ENCODE measurements at places on chromosomes 3 and 15. TPM values are rescaled to one million over a fixed set of nuclear protein-coding genes. Genes with fewer than 3 reads are reported as not detected.

FBXO40 gene
- not detected for polyA plus RNA-seq

RAMAC gene
- polyA plus RNA-seq, result 26.7 TPM

CLSTN2 gene
- 0.56 TPM for polyA plus RNA-seq

GOLGA6D gene
- not detected for polyA plus RNA-seq

NUTM1 gene
- not detected for polyA plus RNA-seq

PCNP gene
- polyA plus RNA-seq, result 41.2 TPM

GAP43 gene
- not detected for polyA plus RNA-seq

LSMEM2 gene
- polyA plus RNA-seq, result 0.05 TPM

SLC22A13 gene
- 0.14 TPM for polyA plus RNA-seq

LRTM1 gene
- polyA plus RNA-seq, result not detected

CCR8 gene
- polyA plus RNA-seq, result not detected

KCNAB1 gene
- polyA plus RNA-seq, result not detected

GRCh38 chr3:50254577-50255250 is 14.2 kb upstream of the SEMA3B start:
- peak; percentile 70 for DNase-seq

- DNase-seq, result peak; percentile 23
These were observed 12.5 kb upstream of the GK5 start for GRCh38 chr3:142237891-142238290.

- DNase-seq, result peak; percentile 25
These were observed 1.0 kb downstream of the SPTBN5 start for GRCh38 chr15:41892621-41893421.

GRCh38 chr3:134009345-134010000 is 20.3 kb downstream of the SLCO2A1 start:
- DNase-seq, result peak; percentile 58

- no peak for DNase-seq
These were observed 30.6 kb downstream of the PSMD6 start for GRCh38 chr3:63992516-63993209.

GRCh38 chr3:66789580-66790237 is 208.4 kb upstream of the KBTBD8 start:
- DNase-seq, result no peak

DNA sequence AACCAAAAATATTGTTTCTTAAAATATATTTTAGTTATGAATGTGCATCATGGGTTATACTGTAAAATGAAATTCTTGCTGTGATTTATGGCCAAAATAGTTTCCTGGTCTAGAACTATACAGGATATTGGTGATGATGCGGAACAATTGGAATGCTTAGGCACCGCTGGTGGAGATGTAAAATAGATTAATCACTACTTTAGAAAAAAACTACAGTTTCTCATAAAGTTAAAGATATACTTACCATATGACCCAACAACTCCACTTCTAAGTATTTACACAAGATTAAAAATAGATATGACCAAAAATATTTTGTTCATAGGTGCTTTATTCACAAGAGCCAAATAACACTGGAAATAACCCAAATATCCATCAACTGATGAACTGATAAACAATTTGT is 126.7 kb downstream of the TUSC7 start:
- no peak for DNase-seq

DNA sequence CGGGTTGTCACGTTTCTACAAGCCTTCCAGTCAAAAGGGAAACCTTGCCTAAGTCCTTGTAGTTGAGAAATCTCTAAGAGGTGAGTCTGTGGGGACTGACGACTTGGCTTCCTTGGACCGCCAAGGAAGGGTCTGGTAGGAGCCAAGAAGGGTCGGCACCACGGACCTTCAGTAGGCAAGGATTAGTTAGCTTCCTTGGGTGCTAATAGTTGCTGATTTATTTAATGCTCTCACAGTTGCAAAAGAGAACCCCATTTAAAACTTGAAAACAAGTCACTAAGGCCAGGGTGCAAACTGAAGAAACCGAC is 361 bp upstream of the LCMT2 start:
- DNase-seq, result no peak

DNA sequence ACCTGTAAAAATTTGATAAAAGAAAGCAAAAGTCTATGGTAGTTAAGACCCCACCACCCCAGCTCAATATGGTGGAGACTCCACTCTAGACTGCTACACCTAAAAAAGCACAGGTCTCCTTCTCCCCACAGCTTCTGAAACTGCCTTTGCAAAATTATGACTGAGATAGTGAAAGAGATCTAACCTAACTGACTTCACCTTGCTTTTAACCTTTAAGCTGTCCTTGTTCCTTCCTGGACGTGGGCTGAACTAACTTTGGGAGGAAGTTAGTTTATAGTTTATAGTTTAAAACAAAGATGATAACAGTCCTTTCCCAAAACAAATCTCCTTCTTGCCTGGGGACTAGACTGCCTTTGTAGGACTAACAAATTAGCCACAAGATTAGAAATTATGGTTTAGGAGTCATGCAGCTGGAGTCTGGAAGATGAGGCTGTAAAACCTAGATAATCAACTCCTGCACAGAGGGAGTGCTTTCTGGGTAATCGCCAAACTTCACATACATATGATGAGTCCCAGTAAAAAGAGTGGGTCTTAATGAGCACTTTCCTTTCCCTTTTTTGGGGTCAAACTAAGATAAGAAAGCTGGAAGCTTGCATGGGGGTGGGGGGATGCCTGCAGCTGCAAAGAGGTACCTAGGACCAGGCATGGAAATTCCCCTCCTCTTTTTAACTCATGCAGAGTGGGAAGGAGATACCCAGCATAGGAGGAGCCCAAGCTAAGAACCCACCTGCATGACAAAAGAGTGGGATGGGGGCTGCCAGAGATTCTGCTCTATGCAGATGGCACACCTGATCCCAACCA is 17.5 kb downstream of the CCR8 start:
- DNase-seq, result no peak

DNA sequence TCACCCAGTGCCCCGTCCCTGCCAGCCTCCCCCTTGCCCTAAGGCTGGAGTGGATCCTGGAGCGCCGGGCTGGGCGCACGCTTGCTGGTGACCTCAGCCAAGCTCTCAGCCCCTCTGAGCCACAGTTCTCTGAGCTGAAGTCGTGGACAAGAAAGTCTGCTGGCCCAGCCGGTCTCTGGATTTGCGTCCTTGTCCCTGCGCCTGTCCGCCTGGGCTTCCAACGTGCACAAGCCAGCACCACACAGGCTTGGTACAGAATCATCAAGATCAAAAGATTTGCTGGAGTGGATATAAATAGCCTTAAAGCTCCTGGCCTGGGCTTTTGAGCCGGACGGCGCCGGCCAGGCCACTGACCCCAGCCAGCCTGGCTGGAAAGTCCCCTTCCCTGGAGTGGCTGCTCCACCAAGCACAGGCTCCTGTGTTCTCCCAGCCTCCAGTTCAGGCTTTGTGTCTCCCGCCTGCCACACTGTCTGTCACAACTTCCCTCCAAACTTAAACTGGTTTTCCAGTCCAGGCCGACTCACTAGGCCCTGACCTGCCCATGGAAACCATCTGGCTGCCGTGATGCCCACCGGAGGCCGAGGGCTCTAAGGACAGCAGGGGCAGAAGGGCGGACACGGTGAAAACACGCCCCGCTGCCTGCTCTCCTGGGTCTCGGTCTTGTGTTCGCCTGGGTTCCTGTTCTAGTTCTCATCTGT is 156.2 kb downstream of the NUP210 start:
- DNase-seq, result no peak

DNA sequence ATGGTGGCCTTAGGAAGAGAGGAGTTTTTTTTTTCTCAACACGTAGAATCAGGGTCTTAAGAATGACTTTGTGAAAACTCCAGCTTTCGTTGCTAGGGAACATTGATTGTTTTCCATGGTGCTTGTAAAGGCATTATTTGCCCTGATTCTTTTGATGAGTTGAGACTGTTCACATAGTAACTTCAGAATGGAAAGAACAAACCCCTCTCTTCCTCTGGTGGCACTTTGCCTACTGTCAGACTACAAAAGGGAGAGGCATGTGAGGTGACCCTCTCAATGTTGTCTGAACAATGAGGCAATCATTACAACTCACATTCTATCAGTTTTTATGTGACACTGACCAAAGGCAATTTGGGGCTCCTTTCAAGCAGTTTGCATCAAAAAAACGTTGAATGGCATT is 477.8 kb downstream of the FGF12 start:
- DNase-seq, result no peak

DNA sequence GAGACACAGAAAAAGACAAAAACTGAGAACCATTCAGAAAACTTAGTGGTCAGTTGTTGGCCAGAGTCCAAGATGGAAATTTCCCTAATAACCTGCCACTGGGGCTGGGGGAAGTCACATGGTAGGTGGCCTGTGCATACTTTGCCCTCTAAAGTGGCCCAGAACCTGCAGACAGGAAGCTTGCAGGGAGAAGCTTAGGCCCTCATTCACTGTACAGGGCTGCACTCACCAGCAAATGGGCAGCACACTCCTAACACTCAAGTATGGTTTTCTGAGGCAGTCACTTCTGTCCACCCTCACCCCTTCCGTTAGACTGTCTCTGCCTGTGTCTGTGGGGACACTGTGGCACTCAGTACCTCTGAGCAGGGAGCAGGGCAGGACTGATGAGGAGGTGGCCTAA is 14.5 kb upstream of the RNU6-1 start:
- DNase-seq, result no peak

- DNase-seq, result no peak
These were observed 78.8 kb upstream of the NSMCE3 start for GRCh38 chr15:29348336-29348914.

GRCh38 chr3:114449271-114450007 is 155.6 kb downstream of the TIGIT start:
- DNase-seq, result peak; percentile 89

- DNase-seq, result no peak
These were observed 31.7 kb upstream of the ATG7 start for GRCh38 chr3:11240496-11240895.

- DNase-seq, result no peak
These were observed 252.0 kb downstream of the NR2F2 start for GRCh38 chr15:96582473-96582872.

GRCh38 chr3:126667631-126668449 is 12.9 kb upstream of the TXNRD3 start:
- DNase-seq, result no peak

DNA sequence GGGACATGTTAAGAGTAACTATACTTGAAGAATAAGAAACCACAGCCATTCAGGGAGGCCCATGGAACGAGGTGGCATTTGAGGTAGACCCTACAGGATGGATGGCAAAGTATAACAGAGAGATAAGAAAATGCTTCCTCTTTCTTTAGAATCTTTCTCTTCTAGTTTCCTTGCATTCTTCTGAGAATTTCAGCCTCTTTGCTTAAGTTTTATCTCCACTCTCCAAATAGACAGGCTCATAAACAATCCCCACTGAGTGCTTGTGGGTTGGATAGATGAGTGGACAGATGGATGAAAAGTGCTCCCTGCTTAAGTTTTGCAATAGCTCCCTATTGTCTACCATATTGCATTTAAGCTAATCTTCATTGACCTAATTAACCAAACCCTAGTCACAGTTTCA is 103.7 kb downstream of the MEX3B start:
- DNase-seq, result no peak

DNA sequence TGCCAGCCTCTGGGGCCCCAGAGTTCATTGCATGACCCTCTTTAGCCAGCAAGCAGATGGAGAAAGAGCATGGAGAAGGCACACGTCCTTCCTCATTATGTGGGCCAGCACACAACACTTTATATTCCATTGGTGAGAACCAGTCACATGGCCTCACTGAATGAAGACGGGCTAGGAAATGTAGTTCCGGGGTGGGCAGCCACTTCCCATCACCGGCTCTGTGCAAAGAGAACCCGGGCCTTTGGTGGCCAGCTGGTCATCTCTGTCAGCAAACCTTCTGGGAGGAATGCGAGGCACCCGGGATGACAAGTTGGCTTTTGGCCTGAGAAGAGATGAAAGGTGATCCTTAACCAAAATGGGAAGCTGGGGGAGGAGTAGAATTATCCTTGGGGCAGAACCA is 90.2 kb upstream of the VGLL4 start:
- DNase-seq, result no peak

- DNase-seq, result peak; percentile 44
These were observed 84.6 kb upstream of the DPH6 start for GRCh38 chr15:35630532-35630931.

GRCh38 chr3:42541079-42541478 is 38.6 kb downstream of the VIPR1 start:
- no peak for DNase-seq

Measured in mammary epithelial cell (primary cell).